ENCODE measurements at places on chromosomes 16 and 17. TPM values are rescaled to one million over a fixed set of nuclear protein-coding genes. Genes with fewer than 3 reads are reported as not detected.

The TNFRSF17 gene
- not detected for total RNA-seq

The TNFRSF12A gene
- total RNA-seq = 25.6 TPM

The CSH2 gene
- total RNA-seq = not detected

The KREMEN2 gene
- 2.9 TPM for total RNA-seq

The ABCA10 gene
- 9.3 TPM for total RNA-seq

The ITGA2B gene
- total RNA-seq = 9.3 TPM

The CASKIN1 gene
- 1.6 TPM for total RNA-seq

The ZSCAN10 gene
- 0.12 TPM for total RNA-seq

The CBFA2T3 gene
- 4.4 TPM for total RNA-seq

The PLEKHG4 gene
- total RNA-seq = 41.7 TPM

The MT1A gene
- total RNA-seq = not detected

The TMEM220 gene
- total RNA-seq = 4.1 TPM

The WNT9B gene
- 53.8 TPM for total RNA-seq

The PLA2G10 gene
- not detected for total RNA-seq

The CCR7 gene
- total RNA-seq = 0.76 TPM

The IRX5 gene
- 11.7 TPM for total RNA-seq

The CDRT15L2 gene
- total RNA-seq = not detected

The MT4 gene
- not detected for total RNA-seq

The NOD2 gene
- 2.8 TPM for total RNA-seq

The PRAC2 gene
- total RNA-seq = not detected

The RPL13 gene
- 5,169 TPM for total RNA-seq

The ELMO3 gene
- total RNA-seq = 6.3 TPM

The RGS11 gene
- total RNA-seq = 4.9 TPM

The PRSS33 gene
- 1.2 TPM for total RNA-seq

The SCARF1 gene
- total RNA-seq = 19.0 TPM

The NSMCE1 gene
- 54.3 TPM for total RNA-seq

All from metanephros (tissue), 2 donors.